ENCODE measurements at places on chromosomes 2 and 18. TPM values are rescaled to one million over a fixed set of nuclear protein-coding genes. Genes with fewer than 3 reads are reported as not detected.

Gene PLEKHH2
- 4.5 TPM for total RNA-seq

Gene GYPC
- total RNA-seq = 0.51 TPM

Gene ANKRD29
- total RNA-seq = 15.0 TPM

Gene CHRND
- total RNA-seq = not detected

Gene NIFK
- 65.0 TPM for total RNA-seq

All from bronchial epithelial cell (primary cell).